Ascending aorta (tissue), 2 donors: ENCODE measurements at places on chromosomes 16 and 17. TPM values are rescaled to one million over a fixed set of nuclear protein-coding genes. Genes with fewer than 3 reads are reported as not detected.

The HES7 gene
- not detected for total RNA-seq

The RFWD3 gene
- total RNA-seq = 54.6 TPM

The TAOK1 gene
- total RNA-seq = 20.8 TPM

The CCDC144A gene
- 0.43 TPM for total RNA-seq

The P2RX1 gene
- total RNA-seq = not detected

The CTRL gene
- 0.43 TPM for total RNA-seq

The ADAP2 gene
- total RNA-seq = 12.5 TPM

The FBXO39 gene
- not detected for total RNA-seq

The RPUSD1 gene
- total RNA-seq = 4.8 TPM

The SOX15 gene
- not detected for total RNA-seq

The CYGB gene
- total RNA-seq = 60.7 TPM

The BICDL2 gene
- not detected for total RNA-seq

The CBFB gene
- 59.1 TPM for total RNA-seq

The C16orf54 gene
- 0.21 TPM for total RNA-seq

The MPV17L gene
- 0.75 TPM for total RNA-seq

The SLFN11 gene
- total RNA-seq = 30.3 TPM

The LRRC37A3 gene
- 4.3 TPM for total RNA-seq

The RGS11 gene
- 32.6 TPM for total RNA-seq

The VTN gene
- 7.5 TPM for total RNA-seq

The LGALS9B gene
- total RNA-seq = not detected

The LRRC37B gene
- total RNA-seq = 0.75 TPM

The KRTAP17-1 gene
- total RNA-seq = not detected

The MYLK3 gene
- not detected for total RNA-seq

The ANKRD13B gene
- 16.7 TPM for total RNA-seq

The SERPINF2 gene
- 20.6 TPM for total RNA-seq

The C16orf92 gene
- total RNA-seq = not detected

The B9D1 gene
- total RNA-seq = 49.1 TPM

The ADAM11 gene
- total RNA-seq = not detected

The CCP110 gene
- 6.1 TPM for total RNA-seq

The NME1 gene
- total RNA-seq = 70.6 TPM

The OR1F1 gene
- total RNA-seq = not detected

The UMOD gene
- total RNA-seq = not detected

The HOXB8 gene
- total RNA-seq = not detected

The ACAP1 gene
- 12.0 TPM for total RNA-seq

The TLCD3B gene
- not detected for total RNA-seq

The ADGRG3 gene
- not detected for total RNA-seq

The ANKRD11 gene
- total RNA-seq = 124 TPM

The CD300E gene
- total RNA-seq = 0.21 TPM

The TMEM235 gene
- total RNA-seq = not detected

The ITGB3 gene
- 71.3 TPM for total RNA-seq

The MC1R gene
- total RNA-seq = 13.2 TPM

The KRT16 gene
- total RNA-seq = 31.9 TPM

The SDR42E1 gene
- total RNA-seq = 0.11 TPM

The MRPL27 gene
- 28.9 TPM for total RNA-seq

The CACNG5 gene
- not detected for total RNA-seq

The CALB2 gene
- 0.64 TPM for total RNA-seq

The KRT32 gene
- not detected for total RNA-seq

The SLC2A4 gene
- 4.9 TPM for total RNA-seq

The ARL5C gene
- not detected for total RNA-seq

The CA7 gene
- total RNA-seq = not detected

The EFCAB13 gene
- 1.2 TPM for total RNA-seq

The LHX1 gene
- not detected for total RNA-seq

The FOXF1 gene
- total RNA-seq = 3.2 TPM

The CNTNAP4 gene
- total RNA-seq = not detected

The DPEP3 gene
- total RNA-seq = not detected

The EMC6 gene
- total RNA-seq = 75.0 TPM

The ODAD4 gene
- not detected for total RNA-seq

The MLKL gene
- 4.0 TPM for total RNA-seq

The TBX4 gene
- total RNA-seq = not detected

The AURKB gene
- total RNA-seq = not detected
